ENCODE measurements at places on chromosomes 7 and 10.

- DNase-seq, result no peak
Measured at GRCh38 chr7:96179837-96180236, 142.1 kb downstream of the SLC25A13 start.

GRCh38 chr7:76514926-76515771 lies 4.8 kb downstream of the UPK3B start:
- DNase-seq, result no peak

DNA sequence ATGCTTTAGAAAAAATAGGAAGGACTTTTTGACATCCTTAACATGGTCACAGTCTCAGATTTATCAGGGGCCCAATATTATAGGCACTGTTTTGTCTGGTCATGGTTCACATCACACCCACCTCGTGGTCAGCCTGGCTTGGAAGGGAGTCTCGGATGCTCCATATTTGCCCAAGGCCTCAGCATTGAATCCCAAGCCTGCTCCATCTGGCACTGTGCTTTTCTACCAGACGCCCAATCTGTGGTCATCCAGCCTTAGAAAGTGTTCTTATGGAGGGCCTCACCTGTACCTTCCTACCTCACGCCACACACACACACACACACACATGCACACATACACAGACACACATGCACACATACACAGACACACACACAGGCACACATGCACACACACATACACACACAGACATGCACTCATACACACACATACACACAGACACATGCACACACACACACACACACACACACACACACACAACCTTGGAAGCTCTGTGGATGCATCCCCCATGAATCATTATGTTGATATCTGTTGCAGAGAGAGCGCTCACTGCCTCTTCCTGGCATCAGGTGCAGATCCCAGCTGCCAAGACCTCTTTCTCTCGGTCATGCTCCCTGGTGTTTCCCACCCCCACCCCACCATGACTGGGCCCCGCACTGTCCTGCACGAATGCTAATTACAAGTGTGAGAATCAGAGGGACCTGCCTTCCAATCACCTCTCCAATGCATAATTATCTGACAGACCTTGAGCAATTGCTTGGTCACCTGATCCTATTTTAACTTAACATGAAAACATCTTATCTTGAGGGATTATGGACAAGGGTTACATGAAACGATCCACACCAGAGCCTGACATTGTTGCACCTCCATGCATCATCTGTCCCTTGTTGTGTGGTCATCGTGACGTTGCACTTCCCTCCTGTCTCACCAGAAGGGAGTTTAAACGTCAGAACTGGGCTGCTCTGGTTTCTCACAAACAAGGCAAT lies 122.7 kb upstream of the TMEM72 start:
- DNase-seq, result no peak

GRCh38 chr10:133009218-133009950 lies 67.0 kb upstream of the CFAP46 start:
- DNase-seq, result no peak

- no peak for DNase-seq
Measured at GRCh38 chr10:131102676-131103075, 208.8 kb downstream of the TCERG1L start.

DNA sequence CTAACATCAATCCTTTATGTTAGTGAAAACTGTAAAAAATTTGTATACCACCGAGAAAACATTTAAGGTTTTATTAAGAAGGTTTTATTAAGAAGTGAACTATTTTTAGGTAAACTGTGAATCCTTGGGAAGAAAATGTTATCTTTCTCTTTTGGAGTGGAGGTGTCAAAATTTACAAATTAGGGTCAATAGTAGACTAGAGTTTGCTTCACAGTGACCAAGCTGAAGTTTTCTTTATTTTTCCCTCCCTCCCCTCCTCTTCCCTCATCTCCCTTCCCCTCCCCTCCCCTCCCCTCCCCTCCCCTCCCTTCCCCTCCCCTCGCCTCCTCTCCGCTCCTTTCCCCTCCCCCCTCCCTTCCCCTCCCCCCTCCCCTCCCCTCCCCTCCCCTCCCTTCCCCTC lies 168.8 kb downstream of the CNTNAP2 start:
- DNase-seq, result no peak

DNA sequence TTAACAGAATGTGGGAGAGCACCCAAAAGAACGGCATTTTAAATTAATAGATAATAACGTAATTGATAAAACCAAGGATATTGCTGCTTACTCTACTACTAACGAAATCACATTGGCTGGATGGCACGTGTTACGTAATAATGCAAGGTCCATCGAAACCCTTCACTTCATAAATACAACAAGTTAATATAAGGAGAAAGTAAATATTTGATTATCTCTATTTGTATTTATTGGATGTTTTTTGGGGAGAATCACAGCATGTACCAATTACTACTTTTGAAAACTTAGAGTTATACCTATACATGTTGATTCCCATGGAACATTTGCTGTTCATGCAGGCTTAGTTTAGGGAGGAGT lies 1.6 kb downstream of the PRKG1 start:
- DNase-seq, result no peak

GRCh38 chr10:6045314-6045848 lies 16.8 kb downstream of the IL2RA start:
- no peak for DNase-seq

- no peak for DNase-seq
Measured at GRCh38 chr7:142930126-142930730, 3.3 kb downstream of the TRPV5 start.

DNA sequence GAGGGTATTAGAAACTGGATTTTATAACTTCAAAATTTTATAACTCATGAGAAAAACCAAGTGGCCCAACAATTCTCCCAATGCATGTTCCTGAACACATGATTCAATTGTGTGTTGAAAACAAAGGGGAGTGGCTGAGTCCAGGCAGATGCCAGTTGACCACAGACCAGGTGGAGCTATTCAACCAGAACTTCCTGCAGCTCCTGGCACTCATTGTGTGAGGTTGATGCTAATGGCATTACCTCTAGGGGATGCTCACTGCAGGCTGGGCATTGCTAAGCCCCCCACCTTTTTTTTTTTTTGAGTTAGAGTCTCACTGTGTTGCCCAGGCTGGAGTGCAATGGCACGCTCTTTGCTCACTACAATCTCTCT lies 20.3 kb downstream of the MYOF start:
- DNase-seq, result no peak

DNA sequence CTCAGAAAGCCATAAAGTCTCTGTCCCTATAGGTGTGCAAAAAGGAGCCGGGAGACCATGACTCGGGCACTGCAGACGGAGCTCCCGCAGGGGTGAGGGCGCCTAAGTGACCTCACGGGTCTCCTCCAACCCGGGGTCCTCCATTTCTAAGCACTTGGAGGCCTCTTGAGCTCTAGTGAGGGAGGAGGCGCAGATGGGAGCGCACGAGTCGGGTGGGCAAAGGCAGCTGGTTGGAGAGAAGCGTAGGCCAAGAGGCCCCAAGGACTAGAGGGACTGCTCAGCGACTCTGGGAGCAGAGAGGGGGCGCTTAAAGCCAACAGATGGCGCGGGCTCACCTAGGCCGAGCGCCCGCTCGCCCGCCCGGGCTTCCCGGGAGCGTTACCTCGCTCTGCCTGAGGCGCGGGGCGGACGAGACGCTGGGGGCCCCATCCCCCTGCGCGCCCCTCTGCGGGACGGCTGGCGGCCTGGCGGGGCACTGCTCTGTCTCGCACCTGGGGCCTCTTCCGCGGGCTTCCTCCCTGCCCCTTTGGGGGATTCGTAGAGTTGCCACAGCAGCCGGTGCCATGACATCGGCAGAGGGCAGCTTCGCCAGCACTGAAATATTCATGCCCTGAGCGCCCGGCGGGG lies 523 bp upstream of the CDH23 start:
- DNase-seq, result no peak

- DNase-seq, result no peak
Measured at GRCh38 chr7:157097569-157097968, 41.2 kb upstream of the UBE3C start.

GRCh38 chr7:125375942-125376341 lies 446.3 kb upstream of the POT1 start:
- DNase-seq, result no peak

- DNase-seq, result no peak
Measured at GRCh38 chr7:136023134-136023869, 46.1 kb upstream of the MTPN start.

DNA sequence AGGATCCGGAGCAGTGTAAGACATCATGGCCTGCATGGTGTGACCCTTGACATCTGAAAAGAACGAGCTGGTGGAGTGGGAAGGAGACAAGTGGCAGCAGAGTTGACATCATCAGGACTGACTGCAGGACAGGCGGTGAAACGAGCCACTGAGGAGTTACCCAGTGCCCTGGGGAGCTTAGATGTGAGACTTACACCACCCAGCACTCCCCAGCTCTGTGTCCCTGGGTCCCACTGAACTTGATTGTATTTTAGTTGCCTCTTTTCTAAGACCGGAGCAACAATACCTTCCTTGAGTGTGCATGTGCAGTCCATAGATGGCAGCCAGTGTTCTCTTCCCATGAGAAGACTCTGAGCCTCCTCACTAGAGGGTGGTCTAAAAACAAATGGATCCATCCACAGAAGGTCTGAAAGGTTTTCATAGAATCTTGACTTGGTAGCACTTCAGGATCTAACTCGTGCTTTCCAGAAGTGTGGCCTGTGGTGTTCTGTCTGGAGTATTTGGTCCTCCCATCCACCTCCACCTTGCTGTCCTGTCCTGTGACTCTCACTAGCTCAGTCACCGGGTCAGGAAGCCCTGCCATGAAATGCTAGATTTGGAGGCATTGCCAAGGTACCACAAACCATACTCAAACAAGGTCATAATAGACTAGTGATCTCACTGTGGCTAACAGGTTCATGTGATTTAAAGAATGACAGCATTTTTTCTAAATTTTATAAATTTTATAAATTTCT lies 59.0 kb downstream of the IKZF1 start:
- no peak for DNase-seq

DNA sequence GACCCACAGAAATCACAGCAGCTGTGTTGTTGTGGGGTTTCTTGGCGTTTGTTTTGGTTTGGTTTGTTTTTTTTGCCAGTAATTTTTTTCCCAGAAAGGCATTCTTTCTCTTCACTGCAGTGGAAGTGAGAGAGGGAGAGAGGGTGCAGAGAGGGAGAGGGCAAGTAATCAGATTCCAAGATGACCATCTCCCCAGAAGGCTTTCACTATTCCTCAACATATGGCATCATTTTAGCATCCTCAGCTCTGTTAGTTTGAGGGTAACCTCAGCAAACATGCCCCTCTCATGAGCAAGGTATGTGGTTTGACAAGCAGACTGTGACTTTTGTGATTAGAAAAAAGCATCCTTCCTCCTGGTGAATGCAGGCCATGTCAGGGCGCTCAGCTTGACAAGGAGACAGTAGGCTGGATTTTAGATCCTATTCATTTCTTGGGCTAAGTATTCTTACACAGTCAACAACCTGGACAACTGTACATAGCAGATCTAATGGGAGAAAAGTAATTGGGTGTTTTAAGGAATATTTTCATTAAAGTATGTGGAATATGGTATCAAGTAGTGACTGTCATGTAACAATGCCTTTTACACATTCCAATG lies 86.3 kb upstream of the PIK3CG start:
- peak; percentile 23 for DNase-seq

GRCh38 chr10:50361946-50362345 lies 110.6 kb upstream of the ASAH2 start:
- DNase-seq, result no peak

- DNase-seq, result no peak
Measured at GRCh38 chr10:133141144-133141957, 18.7 kb upstream of the KNDC1 start.

DNA sequence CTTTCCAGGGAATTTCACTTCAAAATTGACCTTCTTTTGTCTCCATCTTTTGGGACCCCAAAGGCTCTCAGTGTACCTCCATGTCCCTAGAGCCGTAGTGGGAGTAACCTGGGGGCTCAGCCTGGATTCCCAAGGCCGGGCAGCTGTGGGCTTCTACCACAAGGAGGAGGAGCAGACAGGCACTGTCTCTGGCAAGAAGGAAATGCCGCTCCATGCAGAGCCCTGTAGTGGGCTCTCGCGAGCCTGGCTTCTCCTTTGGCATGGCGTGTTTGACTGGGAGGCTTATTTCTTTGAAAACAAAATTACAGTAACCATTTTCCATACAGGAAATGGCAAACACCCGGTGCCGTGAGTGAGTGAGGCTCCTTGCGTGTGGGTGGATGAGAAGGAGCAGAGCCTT lies 76.8 kb upstream of the FAM180A start:
- DNase-seq, result no peak

GRCh38 chr10:132951926-132952325 lies 9.6 kb upstream of the CFAP46 start:
- DNase-seq, result no peak

DNA sequence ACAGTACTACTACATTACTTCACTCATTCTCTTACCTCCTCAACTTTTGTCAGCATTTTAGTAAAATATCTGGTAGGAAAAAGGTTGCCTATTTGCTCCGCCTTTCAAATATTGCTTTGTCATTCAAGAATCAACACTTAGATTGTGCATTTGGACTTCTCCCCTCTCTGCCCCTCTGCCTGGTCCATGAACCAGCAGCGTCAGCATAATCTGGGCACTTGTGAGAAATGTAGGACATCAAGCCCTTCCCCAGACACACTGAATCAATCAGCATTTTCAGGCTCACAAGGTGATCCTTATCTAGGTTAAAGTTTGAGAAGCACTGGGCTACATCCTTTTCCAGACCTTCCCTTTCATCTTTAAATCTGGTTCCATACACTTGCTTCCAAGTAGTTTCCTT lies 16.3 kb downstream of the SLC13A1 start:
- DNase-seq, result no peak

DNA sequence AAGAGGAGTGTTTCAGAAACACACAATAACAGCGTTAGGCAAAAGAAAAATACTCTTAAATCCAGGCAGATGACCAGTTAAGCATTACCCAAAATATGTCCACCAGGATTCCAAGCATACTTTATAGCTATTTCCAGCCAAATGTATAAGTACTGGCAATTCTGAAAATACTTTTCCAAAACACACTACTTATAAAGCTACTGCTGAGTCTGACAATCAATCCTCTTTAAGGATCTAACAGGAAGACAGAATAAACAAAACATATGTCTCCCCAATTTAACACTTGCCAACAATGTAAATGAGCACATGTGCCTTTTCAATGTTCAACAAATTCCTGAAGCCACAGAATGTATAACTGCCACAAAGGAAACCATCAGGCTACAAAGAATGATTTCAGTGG lies 370.9 kb downstream of the SORCS1 start:
- DNase-seq, result no peak

DNA sequence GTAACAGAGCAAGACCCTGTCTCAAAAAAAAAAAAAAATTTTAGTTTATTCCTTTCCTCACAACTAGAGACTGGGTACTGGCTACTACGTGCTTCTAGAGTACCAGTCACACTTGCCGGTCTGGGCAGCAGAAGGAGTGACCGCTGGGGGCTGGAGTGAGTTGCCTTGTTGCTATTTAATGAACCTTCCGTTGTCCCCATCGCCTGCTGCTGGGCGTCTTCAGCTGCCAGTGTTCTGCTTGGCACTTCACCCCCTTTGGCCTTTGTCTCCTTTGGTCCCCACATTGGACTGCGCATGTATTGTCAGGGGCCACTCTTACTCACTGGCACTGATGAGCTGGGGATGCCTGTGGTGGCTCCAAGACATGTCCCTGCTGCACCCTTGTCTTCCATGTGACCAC lies 110.6 kb downstream of the CLEC2L start:
- DNase-seq, result no peak

All from AG09319 (cell line).